ENCODE measurements at places on chromosomes 3 and 15.

- DNase-seq = no peak
Observed at GRCh38 chr15:50355980-50356379, 982 bp upstream of the GABPB1 start.

GRCh38 chr3:69012100-69012799 is 1.2 kb downstream of the EOGT start:
- no peak for DNase-seq

GRCh38 chr3:126676919-126677705 is 22.2 kb upstream of the TXNRD3 start:
- DNase-seq = no peak

DNA sequence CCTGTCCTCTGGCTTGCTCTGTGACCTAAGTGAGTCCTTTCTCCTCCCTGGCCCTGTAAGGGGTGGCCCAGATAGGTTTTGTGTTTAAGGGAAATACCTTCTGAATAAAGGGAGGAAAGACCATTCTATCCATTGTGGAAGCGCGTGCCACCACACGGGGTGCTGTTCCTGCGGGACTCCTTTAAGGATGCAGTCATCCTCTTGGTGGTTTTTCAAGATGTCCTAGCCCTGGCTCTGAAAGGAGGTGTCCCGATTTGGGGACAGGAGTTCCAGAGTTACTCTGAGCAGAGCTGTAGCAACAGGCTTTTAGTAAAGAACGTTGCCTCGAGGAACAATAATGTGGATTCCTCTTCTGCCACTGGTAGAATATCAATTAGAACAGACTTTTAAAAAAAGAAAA is 9.6 kb downstream of the SLC6A6 start:
- no peak for DNase-seq

DNA sequence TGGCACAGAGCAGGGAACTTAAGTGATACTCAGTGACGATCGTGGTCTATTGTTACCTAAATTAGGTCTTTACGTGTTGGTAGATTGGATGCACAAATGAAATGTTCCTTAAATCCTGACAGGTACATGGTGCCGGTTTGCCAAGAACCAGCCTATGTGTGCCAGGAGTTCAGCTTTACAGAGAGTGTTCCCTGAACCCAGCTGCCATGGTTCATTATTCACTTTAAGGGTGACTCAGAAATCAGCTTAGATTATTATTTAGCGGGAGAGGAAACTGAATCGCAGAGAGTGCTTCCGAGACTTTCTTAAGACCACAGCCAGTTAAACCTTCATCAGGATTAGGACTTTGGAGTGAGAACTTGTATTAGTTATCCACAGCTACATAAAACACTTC is 21.5 kb downstream of the FAM43A start:
- no peak for DNase-seq

DNA sequence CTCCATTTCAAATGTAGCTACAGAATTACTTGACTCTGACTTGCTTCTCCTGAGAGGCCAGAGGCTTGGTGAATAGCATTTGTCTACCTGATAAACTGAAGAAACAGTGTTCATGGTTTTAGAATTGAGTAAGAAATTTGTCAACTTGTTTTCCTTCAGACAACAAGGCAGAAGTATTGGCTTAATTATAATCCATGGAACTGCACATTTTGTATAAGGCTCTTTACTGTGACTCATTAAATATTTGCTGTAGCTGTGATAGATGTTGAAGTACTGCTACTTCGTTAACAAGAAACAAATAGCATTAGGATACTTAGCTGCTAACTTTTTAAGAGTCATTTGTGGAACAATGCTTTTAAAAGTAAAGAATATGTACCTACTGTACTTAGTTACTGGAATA is 4.6 kb downstream of the UNC13C start:
- no peak for DNase-seq

DNA sequence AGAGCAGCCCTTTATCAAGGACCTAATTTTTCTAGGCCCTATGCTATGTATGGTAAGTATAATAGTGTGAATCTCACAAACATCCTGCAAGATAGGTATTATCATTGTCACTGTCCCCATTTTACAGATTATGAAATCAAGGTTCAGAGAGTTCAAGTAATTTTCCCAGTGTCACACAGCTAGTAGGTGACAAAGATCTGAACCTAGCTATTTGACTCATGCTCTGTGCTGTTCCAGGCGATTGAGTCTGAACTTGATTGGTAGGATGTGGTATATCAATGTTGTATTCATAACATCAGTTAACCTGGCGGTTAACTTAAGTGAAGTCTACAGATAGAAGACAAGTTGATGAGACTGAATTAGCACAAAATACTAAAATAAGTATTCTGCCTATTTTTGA is 229.9 kb downstream of the CHST2 start:
- DNase-seq = no peak

- no peak for DNase-seq
Observed at GRCh38 chr3:52450489-52451236, 3.2 kb downstream of the TNNC1 start.

- no peak for DNase-seq
Observed at GRCh38 chr3:128850544-128850943, 28.9 kb upstream of the ACAD9 start.

DNA sequence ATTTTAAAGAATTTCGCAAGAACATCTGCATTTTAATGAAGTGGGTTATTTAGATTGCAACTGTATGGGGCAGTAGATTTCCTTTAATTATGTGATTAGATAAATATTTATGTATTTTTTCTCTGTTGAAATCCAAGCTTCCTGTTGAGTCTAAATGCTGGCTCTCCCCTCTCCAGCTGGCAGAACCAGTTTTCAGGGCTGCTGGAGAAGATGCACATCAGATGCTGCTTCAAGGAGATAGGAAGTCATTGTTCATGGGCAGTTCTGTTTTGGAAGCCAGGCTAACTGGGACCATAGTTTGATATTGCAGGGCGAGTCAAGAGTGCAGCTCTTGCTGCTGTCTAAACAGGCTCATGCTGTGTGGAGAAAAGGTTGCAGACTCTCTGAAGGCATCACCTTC is 97.4 kb downstream of the SLC9A9 start:
- DNase-seq = no peak

- no peak for DNase-seq
Observed at GRCh38 chr3:61226166-61226686, 25.0 kb downstream of the FHIT start.

GRCh38 chr3:153437666-153438065 is 275.6 kb downstream of the RAP2B start:
- no peak for DNase-seq

Measured in NCI-H524 treated with DMSO at 0.1 percent for 48 hours (cell line).